ENCODE measurements at places on chromosomes 12 and 14. TPM values are rescaled to one million over a fixed set of nuclear protein-coding genes. Genes with fewer than 3 reads are reported as not detected.

ZNF605 gene
- total RNA-seq: 13.4 TPM

NOVA1 gene
- total RNA-seq: 6.2 TPM

LMO3 gene
- 0.27 TPM for total RNA-seq

TSPAN9 gene
- total RNA-seq: 46.1 TPM

SDR9C7 gene
- not detected for total RNA-seq

CYP27B1 gene
- total RNA-seq: 0.80 TPM

MORN3 gene
- 0.29 TPM for total RNA-seq

All from thoracic aorta endothelial cell (primary cell).